ENCODE measurements at places on chromosomes 7 and 10.
A peak's percentile ranks its signal among the peaks of the same experiment; 100 is the strongest.

DNA sequence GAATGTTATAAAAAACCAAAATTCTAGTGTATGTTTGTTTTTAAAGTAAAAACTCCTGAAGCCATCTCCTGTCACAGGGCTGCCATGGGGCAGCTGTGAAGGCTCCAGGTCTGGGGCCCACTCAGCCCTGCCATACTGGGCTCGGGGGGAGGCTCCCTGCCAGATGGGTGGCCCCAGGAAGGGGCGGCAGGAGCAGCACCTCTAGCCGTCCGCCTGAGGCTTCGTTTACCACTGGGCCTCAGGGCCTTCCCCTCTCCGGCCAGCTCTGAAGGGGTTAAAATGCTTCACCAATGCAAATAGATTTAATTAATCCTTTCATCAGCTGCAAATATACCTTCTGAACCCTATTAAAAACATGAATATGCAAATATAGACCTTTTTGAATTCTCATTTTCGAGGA, 139.0 kb downstream of the ELFN1 start:
- DNase-seq = no peak

GRCh38 chr10:112753961-112754411, 196.1 kb upstream of the TCF7L2 start:
- DNase-seq = no peak

GRCh38 chr7:74400420-74401136, 53.1 kb upstream of the GTF2IRD1 start:
- DNase-seq = no peak

- DNase-seq = peak; percentile 37
These were observed 56.9 kb downstream of the ADK start for GRCh38 chr10:74207691-74208480.

DNA sequence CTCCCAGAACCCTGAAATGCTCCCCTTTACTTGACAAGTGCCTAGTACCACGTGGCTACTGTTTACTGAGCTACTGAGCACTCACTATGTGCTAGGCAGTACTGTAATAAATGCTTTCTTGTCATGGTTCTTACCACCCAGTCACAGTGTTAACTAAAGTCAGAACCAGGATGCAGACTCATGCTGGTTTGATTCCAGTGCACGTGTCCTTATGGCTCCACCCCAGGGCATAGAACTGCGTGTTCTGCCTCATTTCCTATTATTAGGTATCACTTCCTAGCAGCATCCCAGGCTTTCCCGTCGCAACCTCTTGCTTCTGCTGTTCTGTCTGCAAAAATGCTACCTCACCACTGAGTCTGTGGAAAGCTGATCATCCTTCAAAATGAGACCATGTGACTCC, 71.7 kb upstream of the DOCK1 start:
- DNase-seq = no peak

GRCh38 chr10:74437822-74438221, 286.8 kb downstream of the ADK start:
- no peak for DNase-seq

DNA sequence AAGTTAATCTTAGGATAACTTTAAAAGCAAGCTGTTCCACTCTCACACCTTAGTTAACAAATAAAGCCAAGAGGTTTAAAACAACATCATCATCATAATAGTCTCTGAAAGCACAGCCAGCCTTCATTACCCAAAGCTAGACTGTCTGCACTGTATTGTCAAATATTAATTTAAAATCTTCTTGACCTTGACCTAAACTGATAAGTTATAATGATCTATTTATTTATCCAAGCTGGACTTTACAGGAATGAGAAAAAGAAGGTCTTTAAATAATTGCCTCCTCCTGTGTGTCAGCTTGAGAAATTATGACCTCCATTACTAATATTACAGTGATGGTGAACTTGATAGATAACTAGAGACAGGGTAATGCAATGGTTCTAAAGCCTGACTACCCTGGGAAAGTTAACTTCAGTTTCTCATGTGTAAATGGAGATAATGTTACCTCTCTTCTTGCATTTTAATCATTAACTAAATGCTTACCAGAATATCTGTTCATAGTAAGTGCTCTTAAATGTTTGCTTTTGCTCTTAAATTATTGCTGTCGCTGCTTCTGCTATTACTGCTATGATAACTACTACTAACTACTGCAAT, 111.0 kb downstream of the KAT6B start:
- no peak for DNase-seq

- DNase-seq = no peak
These were observed 15.9 kb downstream of the ZNF3 start for GRCh38 chr7:100065452-100066186.

DNA sequence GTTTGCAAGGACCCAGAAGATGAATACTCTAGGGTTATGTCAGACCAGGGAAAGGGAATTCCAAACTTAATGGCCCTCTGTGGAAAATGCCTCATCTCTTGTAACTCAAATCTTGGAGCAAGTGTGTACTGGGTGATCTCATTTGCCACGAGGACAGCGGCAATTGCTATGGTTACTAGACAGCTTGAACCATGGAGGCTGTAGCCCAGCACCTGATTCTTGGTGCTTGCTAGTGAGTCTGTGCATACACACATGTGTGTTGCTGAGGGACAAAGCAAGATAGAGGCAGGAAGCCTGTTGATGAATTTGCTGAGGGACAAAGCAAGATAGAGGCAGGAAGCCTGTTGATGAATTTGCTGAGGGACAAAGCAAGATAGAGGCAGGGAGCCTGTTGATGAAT, 58.6 kb upstream of the FEZF1 start:
- DNase-seq = no peak

- no peak for DNase-seq
These were observed 14.4 kb upstream of the TSGA13 start for GRCh38 chr7:130700760-130701159.

DNA sequence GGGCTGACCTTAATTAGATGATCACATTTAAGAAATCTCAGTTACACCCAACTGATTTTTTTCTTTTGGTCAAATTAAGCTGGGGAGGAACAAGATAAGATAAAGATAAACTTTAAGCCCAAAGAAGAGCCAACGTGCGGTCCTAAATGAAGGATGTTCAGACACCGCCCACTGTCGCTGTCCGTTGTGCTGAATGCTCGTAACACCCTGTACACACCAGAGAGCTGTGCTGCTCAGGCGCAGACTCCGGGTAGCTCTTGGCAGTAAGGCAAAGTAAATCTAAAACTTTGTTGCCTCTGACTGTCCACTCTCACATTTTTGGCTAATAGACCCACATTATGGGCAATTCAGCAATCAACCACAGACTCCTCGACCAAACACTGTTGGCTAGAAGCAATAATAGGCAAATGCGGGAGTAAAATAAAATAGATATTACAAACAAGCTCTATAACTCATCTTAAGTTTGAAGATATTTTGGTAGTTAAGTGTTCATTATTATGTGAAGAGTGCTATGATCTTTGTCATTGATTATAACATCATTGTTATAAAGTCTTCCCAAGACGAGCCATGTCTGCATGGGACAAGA, 57.1 kb downstream of the PLPP4 start:
- DNase-seq = no peak

GRCh38 chr10:75281974-75282373, 46.2 kb upstream of the COMTD1 start:
- no peak for DNase-seq

GRCh38 chr10:109166935-109167334, 756.4 kb downstream of the XPNPEP1 start:
- DNase-seq = no peak

- DNase-seq = no peak
These were observed 3.0 kb upstream of the NANOS1 start for GRCh38 chr10:119026301-119027110.

- no peak for DNase-seq
These were observed 6.1 kb downstream of the STK32C start for GRCh38 chr10:132301371-132302330.

- DNase-seq = no peak
These were observed 55.6 kb downstream of the GRB10 start for GRCh38 chr7:50727072-50727471.

DNA sequence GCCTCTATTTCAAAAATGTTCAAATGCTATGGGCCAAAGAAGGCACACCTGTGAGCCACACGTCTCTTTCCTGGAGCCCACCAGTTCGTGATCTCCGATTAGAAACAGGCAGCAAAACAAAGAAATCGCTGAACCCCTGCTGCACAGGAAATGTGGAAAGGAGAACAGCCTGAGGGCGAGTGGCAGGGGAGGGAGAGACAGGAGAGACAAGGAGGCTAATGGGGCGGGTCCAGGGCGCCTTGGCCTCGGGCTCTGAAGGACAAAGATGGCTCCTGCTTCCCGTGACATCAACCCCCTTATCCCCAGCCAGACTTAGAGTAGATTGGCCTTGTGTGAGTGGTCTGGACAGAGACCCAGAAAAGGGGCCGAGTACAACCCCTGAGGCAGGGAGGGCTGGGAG, 62.4 kb upstream of the DOCK1 start:
- no peak for DNase-seq

- DNase-seq = no peak
These were observed 7.6 kb upstream of the ENTPD1 start for GRCh38 chr10:95748349-95748748.

- no peak for DNase-seq
These were observed 186.7 kb downstream of the CRPPA start for GRCh38 chr7:16234493-16235146.

GRCh38 chr10:62501547-62501946, 127.4 kb downstream of the ZNF365 start:
- no peak for DNase-seq

- DNase-seq = no peak
These were observed 212.8 kb downstream of the PTEN start for GRCh38 chr10:88076027-88076880.

- no peak for DNase-seq
These were observed 34.7 kb downstream of the GSDME start for GRCh38 chr7:24722386-24723177.

- no peak for DNase-seq
These were observed 781.5 kb upstream of the POM121L12 start for GRCh38 chr7:52253953-52254352.

DNA sequence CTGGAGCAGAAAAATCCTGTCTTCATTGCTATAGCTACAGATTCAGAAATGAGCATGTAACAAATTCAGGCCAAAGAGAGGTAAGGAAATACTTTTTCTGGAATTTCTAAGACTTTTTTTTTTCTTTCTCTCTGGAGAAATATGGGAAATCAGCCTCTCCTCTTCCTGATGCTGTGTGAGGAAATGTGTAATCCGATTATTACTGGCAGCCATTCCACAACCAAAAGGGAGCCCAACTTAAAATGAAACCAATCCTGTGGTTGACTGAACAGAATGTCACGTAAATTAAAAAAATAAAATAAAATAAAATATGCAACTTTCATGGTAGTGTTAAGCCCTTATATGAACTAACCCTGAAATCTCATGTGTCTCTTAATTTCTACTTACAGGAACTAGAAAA, 10.7 kb upstream of the POT1 start:
- no peak for DNase-seq

DNA sequence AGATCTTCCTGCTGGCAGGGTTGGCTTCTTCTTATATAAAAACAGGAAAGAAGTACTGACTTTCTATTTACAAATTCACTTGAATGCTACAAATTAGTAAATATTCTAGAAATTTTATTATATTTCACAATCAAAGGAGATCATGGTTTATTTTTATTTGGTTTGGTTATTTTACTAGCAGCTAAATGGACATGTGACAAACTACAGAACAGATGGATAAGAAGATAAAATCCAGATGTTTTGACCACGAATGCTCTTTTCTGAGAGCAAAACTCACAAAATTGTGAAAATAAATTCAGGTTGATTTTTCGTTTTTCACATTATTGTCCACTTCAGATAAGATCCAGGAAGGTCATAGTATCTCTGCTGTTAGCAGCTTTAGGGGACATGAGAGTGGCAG, 55.4 kb downstream of the CACNA2D1 start:
- DNase-seq = no peak

- DNase-seq = no peak
These were observed 129.9 kb downstream of the INHBA start for GRCh38 chr7:41573015-41573414.

- DNase-seq = no peak
These were observed 16.1 kb downstream of the TECPR1 start for GRCh38 chr7:98235901-98236300.

GRCh38 chr7:79293655-79294142, 159.8 kb downstream of the MAGI2 start:
- DNase-seq = peak; percentile 25

DNA sequence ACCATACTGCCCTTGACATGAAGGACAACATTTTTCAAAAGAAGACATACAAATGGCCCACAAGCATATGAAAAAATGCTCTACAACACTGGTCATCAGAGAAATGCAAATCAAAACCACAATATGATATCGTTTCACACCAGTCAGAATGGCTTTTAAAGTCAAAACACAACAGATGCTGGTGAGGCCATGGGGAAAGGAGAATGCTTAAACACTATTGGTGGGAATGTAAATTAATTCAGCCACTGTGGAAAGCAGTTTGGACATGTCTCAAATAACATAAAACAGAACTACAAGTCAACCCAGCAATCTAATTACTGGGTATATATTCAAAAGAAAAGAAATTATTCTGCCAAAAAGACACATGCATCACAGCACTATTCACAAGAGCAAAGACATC, 4.2 kb upstream of the NT5C3A start:
- no peak for DNase-seq

DNA sequence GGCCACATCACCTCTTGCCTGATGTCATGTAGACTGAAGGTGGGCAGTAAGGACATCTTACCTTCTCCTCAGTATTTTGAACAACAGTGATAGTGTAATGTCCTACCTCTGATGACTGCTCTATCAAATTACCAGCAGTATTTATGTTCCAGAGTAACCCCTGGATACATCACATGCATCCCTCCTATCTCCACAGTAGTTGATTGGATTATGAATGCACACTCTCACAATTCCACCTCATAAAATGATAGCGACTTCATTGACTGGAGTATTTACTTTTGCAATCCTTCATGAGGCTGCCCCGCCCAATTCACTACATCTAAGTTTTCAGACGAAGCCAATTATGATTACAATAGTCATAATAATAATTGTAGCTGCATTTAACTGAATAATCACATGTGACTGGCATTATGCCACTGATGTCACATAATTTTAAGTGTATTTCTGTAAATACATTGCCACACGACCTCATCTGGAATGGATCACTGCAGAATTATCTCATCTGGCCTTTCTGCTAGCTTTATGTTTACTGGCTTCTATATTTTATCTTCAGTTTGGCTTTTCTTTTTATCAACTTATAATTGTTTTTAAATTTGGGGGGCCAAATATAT, 268.9 kb downstream of the SLC25A13 start:
- DNase-seq = no peak
